NCI-H510A (cell line): ENCODE measurements at places on chromosomes 2 and 18.

GRCh38 chr2:224572338-224572737, 12.8 kb downstream of the CUL3 start:
- DNase-seq: no peak

GRCh38 chr2:157843081-157843480, 33.0 kb downstream of the ACVR1 start:
- DNase-seq: no peak

- DNase-seq: no peak
These were observed 394.0 kb downstream of the MEIS1 start for GRCh38 chr2:66828876-66829275.

DNA sequence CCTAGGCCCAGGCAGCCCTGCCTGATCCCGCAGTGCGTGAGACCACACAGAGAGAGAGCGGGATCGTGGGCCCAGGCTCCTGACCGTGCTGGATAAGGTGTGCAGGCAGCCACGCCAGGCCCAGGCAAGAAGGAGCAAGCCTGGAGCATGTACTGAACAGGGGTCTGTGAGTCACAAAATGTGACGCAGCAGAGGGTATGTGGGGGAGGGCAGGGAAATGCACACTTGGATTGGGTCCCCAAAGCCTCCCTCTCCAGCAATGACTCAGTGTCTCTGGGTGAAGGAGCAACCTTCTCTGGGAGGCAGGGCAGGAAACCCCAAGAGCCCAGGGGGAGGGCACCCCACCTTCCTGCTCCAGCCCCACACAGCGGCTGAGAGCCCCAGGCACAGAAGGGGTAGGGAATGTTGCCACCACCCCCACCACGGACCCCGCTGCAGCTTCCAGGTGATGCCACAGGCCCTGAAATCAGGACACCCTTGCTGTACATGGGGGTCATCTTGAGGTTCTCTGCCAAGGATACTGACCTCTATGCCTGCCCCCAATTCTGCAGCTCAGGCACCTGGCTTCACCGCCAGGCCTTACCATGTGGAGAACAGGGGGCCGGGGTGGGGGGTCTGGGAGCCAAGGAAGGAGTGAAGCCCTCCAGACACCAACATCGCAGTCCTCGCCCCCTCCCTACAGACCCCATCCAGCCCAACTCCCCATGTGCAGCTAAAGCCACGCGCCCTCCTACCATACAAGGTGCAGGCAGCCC, 1.3 kb upstream of the GPC1 start:
- no peak for DNase-seq

DNA sequence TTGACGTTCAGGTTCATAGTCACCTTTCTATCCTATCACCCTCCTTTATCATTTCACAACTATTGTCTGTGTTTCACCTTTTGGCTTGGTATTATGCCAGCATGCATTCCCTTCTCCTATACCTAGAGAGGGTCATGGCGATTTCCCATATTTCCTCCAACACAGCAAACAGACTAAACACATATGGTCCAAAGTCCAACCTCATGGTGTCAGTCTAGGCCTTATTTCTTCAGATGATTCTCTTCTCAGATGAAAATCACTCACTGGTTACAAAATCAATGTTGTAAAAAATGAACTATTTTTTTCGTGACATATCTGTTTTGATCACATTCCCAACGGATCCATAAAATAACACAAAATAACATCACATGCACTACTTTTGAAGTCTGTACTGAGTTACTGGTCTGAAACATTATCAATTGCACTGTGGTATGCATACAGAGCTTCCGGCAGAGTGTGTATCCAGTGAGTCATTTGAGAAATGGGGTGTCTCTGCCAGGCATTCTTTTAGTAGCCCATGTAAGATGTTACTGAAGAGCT, 204.8 kb upstream of the GALNT5 start:
- DNase-seq: no peak

DNA sequence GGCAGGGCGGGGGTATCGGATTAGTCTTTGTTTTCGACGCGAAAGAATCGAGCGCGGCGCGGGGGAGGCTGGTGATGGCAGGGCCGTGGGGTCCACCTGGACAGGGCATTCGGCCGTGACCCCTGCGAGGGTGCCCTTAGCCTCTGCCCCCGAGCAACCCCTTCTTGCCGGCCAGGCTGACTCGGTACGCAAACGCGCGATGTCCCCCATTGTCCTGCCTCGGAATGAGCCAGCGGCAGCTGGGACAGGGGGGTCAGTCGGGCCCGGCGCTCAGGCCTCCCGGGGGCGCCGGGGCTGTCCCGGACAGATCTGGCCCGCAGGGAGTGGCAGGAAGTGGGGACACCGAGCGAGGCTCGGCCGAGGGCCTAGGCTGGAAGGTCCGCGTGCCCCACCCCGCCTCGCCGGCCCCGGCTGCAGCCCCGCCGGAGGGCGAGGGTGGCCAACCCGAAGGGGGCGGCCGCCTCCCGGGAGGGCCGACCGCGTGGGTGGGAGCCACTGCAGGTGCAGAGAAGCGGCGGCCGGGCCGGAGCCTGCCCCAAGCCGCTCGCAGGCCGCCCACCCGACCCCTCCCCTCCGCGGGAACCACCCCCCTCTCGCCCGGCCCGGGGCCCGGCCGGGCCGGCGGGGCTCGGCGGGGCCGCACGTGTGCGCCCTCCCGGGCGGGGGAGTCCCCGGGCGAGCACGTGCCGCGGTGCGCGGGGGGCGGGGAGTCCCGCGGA, at the start of gene TET3:
TSS of gene TET3 (plus strand) at position 708 of the 719 bp plus-strand sequence. CDS start 1,494 bp downstream, outside the sequence.
- no peak for DNase-seq

- DNase-seq: no peak
These were observed 545.7 kb downstream of the ZEB2 start for GRCh38 chr2:143974262-143974661.

GRCh38 chr18:36561046-36561445, 263.5 kb downstream of the FHOD3 start:
- no peak for DNase-seq

DNA sequence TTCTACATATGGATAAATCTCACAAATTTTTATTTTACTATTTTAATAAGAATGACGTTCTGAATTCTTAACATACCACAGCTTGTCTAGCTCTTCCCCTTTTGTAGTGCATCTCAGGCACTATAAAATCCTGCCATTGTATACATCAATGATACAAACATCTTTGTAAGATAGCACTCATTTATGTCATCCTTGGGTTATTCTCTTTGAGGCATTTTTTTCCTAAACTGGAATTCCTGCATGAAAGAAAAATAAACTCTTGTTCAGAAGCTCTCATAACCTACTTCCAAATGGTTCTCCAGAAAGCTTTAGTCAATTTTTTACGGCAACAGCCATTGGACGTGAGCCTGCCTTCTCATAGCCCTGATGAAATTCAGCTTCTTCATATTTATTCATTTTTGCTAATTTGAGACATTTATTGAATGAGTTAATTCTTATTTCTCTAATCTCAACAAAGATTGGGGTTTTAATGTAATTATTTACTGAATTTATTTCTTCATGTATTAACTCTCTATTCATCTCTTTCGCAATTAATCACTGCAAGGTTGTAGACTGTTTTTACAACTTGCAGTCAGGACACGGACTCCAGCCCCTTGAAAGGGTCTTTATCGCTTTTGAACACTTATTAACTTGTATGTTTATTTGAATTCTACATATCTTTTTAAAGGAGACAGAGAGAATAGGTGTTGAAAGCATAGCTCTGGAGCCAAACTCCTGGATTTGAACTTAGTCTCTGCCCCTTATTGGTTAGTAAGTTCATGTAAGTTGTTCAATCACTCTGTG, 57.6 kb upstream of the PARD3B start:
- DNase-seq: no peak

GRCh38 chr2:26412091-26412673, 10.5 kb downstream of the DRC1 start:
- DNase-seq: no peak

- no peak for DNase-seq
These were observed 175.8 kb downstream of the LOXHD1 start for GRCh38 chr18:46481048-46481846.

DNA sequence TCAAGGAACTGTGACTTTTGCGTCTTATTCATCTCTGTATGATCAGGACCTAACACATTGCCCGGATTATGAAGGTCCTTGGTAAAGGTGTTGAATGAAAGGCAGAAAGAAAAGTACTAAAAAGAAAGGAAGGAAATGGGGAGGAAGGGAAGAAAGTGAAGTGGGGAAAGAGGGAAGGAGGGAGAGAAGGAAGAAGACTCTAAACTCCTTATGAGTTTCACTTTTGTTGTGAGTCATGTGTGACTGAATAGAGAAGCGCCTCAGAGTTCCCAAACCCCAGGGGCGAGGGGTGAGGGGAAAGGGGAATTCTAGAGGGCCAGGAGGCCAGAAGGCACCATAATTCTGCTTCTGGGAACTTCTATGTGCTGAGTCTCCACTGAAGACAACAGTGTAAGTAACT, 30.9 kb upstream of the OSBPL6 start:
- no peak for DNase-seq

DNA sequence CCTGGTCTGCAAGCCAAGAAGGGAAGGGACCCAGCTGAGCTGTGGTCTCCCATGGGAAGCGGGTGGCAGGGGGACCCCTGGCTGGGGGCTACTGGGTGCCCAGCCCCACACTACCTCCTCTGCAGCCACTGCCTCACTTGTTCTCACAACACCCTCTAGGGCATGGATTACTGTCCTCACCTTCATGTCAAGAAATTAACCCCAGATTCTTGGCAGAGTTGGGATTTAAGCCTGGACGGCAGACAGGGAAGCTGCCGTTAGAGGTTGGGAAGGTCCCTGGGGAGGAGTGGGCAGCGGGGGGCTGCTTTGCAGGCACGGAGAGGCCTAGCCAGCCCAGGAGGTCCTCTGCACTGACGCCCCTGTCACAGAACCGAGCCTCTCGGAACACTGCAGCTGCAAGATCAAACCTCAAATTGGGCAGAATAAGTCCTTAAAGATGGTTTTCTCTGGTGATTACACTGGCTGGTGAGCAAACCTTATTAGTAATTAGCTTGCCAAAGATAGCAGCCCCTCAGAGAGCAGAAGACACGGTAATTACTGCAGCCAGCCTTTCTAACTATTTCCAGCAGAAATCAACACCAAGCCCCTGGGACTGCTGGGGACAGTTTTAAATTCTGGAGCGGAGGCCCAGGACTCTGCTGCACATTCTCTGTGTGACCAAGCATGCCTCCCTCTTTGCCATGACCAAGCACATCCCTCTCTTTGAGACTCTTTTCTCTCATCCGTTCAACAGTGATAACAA, 35.9 kb downstream of the KCNF1 start:
- no peak for DNase-seq

GRCh38 chr18:57547260-57547659, 39.2 kb downstream of the FECH start:
- no peak for DNase-seq

DNA sequence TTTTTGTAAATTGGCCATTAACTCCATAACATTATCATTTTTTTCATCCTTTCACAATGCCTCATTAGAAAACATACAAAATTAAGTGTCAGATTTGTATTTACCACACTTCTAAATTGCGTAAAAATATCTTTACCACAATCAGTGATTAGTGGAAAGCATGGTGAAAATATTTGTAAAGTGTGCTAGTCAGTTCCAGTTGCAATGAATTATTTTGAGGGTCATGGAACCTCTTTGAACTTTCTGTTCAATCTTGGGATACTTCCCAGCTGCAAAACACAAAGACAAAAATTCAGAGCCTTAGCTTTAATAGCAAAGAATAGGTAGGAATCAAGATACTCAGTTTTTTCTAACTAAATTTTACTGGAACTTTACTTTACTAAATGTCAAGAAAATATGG, 4.0 kb upstream of the COL3A1 start:
- no peak for DNase-seq

- no peak for DNase-seq
These were observed 4.7 kb downstream of the CDH19 start for GRCh38 chr18:66599190-66599589.

- DNase-seq: no peak
These were observed 295 bp upstream of the MTX2 start for GRCh38 chr2:176268976-176269318.

DNA sequence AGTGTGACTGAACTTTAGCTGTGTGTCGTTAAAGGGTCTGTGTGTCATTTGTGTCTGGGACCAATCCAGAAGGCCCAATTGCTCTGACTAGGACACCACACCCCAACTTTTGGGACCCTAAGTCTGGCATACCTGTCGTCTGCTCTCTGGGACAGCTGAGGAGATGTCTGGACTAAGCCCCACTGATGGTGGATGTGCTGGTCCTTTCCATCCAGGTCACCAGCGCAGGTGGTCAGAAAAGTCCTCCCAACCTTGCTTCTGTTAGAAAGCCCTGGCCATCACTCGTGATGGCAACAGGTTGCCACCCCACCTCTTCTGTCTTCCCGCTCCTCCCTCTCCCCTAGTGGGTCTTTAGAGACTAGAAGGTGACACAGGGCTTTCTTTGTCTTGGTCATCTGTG, 37.6 kb upstream of the TWIST2 start:
- DNase-seq: no peak

- DNase-seq: no peak
These were observed 62.7 kb upstream of the NFU1 start for GRCh38 chr2:69499966-69500365.

DNA sequence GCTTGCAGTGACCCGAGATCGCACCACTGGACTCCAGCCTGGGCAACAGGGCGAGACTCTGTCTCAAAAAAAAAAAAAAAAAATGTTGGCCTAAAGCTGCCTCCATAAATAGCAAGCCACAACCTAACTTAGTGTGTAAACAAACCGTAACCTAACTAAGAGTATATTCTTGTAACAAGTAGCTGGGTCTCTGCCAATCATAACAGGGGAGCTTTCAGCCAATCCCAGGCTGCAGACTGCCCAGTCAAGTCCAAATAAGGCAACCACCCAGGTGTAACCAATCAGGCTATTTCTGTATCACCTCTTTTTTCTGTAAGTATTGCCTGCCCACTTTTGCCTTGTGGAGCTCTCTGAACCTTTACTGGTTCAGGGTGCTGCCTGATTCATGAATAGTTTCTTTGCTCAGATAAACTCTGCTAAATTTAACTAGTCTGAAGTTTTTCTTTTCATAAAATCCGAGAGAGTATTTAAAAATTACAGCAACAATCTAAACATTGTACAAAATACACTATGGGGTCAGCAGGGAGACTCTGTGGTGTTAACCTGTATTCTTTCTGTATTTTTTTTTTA, 4.5 kb downstream of the PSTPIP2 start:
- DNase-seq: no peak

DNA sequence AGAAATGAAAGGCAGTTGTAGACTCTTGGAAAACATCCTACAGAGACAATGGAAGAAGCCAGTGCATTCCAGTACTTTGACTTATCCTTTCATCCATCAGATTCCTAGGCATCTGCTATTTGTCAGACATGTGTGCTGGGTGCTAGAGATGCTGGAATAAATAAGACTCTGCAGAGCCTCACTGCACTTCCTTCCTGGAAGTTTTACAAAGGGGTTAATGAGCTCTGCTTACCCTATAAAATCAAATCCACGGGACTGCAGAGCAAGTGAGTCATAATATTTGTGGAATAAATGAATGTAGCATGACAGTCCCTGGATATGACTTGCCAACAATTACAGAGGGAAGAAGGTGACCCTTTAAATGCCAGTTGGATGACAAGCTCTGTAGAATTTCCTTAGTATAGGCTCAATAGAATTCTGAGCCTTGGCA, 52.7 kb upstream of the NPAS2 start:
- no peak for DNase-seq
